HepG2 (cell line): ENCODE measurements at places on chromosomes 1 and 21.

GRCh38 chr1:31444725-31445448 lies 31.9 kb downstream of the SERINC2 start:
- H3K27me3 ChIP-seq: no peaks in the 10 kb centered on the region
- peak; percentile 97 for DNase-seq

GRCh38 chr1:61748566-61748965 lies 6.3 kb downstream of the PATJ start:
- H3K27me3 ChIP-seq: no peaks in the 10 kb centered on the region
- no peak for DNase-seq
- peaks cover 49% of the 10 kb centered on the region for H3K4me1 ChIP-seq
- H3K27ac ChIP-seq: no peak overlapping the region

DNA sequence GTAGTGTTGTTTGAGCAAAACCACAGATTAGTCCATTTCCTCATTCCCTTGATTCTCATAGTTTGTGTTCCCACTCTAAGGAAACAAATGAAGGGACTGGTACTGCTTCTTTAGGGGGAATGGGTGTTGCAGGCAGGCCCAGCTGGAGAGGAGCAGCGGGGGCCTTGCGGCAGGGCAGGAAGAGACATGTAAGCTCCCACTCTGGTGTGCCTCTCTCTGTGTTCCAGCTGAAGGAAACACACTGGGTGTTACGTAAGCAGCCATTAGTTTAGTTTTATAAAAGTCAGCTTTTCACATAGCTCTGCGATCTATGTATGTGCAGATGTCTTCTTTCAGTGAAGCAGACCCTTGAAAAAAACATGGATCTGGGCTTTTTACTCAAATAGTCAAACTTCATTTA lies 99.5 kb downstream of the CACHD1 start:
- no peaks in the 10 kb centered on the region for H3K27me3 ChIP-seq
- H3K27ac ChIP-seq: no peak overlapping the region
- H3K4me3 ChIP-seq: no peak overlapping the region

- peak overlapping the region; percentile 82 for H3K4me3 ChIP-seq
- H3K27me3 ChIP-seq: no peaks in the 10 kb centered on the region
- no peak overlapping the region for H3K27ac ChIP-seq
- H3K36me3 ChIP-seq: no peaks in the 10 kb centered on the region
- peaks cover 69% of the 10 kb centered on the region for H3K4me1 ChIP-seq
Measured at GRCh38 chr1:9822490-9822889, 1.3 kb downstream of the CLSTN1 start.

DNA sequence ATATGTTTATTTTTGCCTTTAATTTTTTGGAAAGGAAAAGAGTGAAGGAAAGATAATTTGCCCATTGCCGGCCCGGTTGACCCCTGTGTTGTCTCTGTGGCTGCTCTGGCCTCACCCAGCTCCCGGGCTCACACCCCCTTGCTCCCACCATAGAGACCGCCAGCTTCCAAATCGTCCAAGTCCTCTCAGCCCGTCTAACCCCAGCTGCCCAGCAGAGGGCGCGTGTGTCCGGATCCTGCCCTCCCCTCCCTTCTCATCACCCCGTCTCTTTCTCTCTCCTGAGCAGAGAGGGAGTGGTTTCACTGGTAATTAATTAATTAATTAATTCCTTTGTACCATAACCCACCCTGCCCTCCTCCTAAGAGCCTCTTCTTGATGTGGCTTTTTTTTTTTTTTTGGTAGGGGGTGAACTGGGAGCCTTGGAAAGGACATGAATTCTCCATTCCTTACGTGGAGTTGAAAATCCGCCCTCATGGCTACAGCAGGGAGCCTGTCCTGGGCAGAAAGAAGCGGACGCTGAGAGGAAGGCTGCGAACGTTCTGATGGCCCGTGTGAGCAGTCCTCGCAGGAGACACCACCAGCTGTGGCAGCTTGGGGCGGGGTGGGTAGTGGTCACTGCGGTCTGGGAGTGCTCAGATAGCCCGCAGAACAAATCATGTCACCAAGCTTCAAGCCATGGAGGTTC lies 45.9 kb downstream of the KIAA0040 start:
- H3K27me3 ChIP-seq: no peaks in the 10 kb centered on the region
- H3K36me3 ChIP-seq: no peaks in the 10 kb centered on the region
- peaks cover 13% of the 10 kb centered on the region for H3K4me1 ChIP-seq
- peak; percentile 31 for DNase-seq
- no peak overlapping the region for H3K27ac ChIP-seq
